A172 (cell line): ENCODE measurements at places on chromosomes 7 and 10. TPM values are rescaled to one million over a fixed set of nuclear protein-coding genes. Genes with fewer than 3 reads are reported as not detected.

GRCh38 chr10:60073781-60074656 lies 167.7 kb upstream of the CCDC6 start:
- DNase-seq, result no peak

- DNase-seq, result no peak
These were observed 696.8 kb upstream of the MBL2 start for GRCh38 chr10:53469383-53469782.

Gene SHH
- total RNA-seq, result 0.03 and 0.12 TPM in 2 replicates

GRCh38 chr10:116743266-116744064 lies 1.1 kb upstream of the HSPA12A start:
- no peak for DNase-seq

DNA sequence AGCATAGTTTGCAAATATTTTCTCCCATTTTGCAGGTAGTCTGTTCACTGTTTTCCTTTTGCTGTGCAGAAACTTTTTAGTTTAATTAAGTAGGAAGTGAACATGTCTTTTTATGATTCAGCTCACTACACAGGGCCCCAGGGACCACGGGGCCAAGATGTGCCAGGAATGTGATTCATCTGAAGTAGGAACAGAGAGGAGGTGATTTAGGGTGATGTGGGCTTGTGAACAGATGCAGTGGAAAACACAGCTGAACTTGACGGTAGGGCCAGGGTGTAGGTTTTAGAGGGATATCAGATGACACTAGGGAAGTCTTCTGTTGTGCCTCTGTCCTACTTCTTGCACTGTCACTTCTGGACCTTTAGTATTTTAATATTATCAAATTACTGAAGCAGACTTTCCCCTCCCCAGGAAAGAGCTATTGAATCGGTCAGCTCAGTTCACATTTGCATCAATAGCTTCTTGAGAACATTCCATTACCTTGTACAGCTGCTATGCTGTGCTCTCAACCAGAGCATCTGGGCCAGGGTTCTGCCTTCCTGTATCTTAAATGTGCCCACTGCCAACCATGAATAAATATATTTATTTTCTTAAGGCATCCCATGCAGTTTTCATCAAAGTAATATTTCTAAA lies 96.9 kb downstream of the OSBPL3 start:
- peak; percentile 70 for DNase-seq
